ENCODE measurements at places on chromosomes 2 and 18. TPM values are rescaled to one million over a fixed set of nuclear protein-coding genes. Genes with fewer than 3 reads are reported as not detected.
A peak's percentile ranks its signal among the peaks of the same experiment; 100 is the strongest.

- H3K4me1 ChIP-seq = no peaks in the 10 kb centered on the region
- no peaks in the 10 kb centered on the region for H3K36me3 ChIP-seq
Measured at GRCh38 chr2:132975193-132976105, 305.4 kb upstream of the LYPD1 start.

DNA sequence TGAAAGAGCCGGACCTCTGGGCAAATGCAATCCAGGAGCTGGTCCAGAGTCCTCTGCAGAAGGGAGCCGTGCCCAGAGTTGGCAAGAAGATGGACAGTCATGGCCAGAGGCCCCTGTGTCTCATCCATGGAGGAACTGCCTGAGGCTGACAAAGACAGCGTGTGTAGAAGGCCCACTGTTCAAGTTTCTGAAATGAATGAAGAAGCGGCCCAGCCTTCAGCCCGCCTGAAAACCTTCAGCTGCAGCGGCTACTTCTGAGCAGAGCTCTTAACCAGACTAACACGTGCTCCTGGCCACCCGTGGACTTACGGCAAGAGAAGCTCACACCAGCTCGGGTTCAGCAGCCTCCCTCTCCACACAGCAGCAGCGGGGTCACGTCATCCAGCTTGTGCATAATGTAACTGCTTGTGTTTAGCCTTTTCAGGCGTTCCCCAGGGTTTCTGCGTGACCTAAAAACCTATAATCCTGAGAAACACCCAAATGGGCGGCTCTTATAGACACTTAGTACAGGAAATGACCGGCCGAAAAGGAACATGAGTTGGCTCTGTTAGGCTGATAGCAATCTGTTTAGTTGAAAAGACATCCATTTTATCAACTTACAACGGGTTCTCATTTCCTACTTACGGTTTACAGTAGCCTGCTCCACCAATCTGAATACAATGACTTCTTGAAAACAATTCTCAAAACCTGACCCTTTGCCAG lies at the start of gene FAM124B:
TSS of gene FAM124B (minus strand) at position 467 of the 702 bp plus-strand sequence. CDS start at position 128, 339 bp downstream.
- H3K36me3 ChIP-seq = no peaks in the 10 kb centered on the region
- peak; percentile 32 for DNase-seq
- H3K4me1 ChIP-seq = no peaks in the 10 kb centered on the region
- no peaks in the 10 kb centered on the region for H3K27me3 ChIP-seq
- H3K27ac ChIP-seq = no peak within 1 kb of the TSS

DNA sequence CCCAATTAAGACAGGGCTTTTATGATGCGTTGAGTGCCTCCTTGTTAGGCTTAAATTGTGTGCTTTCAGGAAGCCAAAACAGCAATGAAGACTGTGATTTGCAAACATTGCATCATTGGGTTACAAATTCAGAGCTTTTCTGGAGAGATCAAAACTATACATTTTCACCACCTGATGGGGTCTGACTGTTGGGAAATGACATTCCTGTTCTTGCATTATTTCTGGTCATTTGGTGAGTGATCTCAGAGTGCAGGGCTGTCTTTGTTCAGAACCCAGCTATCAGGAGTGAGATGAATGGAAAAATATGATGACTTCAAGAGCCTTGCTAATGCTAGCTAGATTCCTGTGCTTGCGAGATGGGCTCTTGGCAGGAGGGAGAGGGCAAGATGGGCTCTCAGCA lies 39.1 kb downstream of the SH3RF3 start:
- no peaks in the 10 kb centered on the region for H3K27me3 ChIP-seq
- peaks cover 61% of the 10 kb centered on the region for H3K4me1 ChIP-seq
- no peaks in the 10 kb centered on the region for H3K36me3 ChIP-seq
- no peak overlapping the region for H3K4me3 ChIP-seq
- no peak for DNase-seq
- H3K27ac ChIP-seq = no peak overlapping the region

DNA sequence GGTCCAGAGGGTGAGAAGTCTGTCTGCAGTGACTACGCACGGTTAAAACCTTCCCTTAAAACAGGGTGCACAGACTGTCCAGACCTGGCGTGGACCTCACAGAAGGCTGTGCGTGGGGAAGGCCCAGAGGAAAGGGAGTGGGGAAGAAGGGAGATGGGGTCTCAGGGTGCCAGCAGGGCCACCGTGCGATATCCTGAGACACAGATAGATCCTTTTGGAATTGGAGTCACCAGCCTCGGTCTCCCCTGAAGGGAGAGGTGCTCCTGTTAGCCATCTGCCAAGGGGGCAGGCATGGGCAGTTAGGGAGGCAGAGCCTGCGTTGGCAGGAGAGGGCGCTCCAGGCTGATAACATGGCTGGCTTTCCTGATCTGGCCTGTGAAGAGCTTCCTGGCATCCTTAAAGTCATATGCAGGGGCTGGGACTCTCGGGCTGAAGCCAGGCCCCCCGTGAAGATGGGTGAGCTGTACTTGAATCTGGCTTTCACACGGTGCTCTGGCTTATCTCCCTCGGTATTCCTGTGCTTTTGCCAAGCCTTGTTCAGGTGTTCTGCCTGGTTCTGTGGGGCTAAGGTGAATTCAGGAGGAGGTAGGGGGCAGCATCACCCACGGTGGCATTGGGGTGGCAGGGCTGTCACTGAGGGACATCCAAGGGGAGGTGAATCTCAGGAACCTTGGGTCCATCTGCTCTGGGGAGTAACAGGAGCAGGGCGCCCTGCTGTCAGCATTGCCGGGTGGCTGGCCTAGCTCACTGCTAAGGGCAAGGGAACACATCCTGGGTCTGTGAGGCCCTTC lies 107.2 kb upstream of the SMAD2 start:
- no peaks in the 10 kb centered on the region for H3K36me3 ChIP-seq
- peaks cover 28% of the 10 kb centered on the region for H3K4me1 ChIP-seq
- H3K27ac ChIP-seq = no peak overlapping the region
- H3K4me3 ChIP-seq = no peak overlapping the region
- DNase-seq = no peak

- peaks cover 15% of the 10 kb centered on the region for H3K4me1 ChIP-seq
- no peak for DNase-seq
- H3K27ac ChIP-seq = no peak overlapping the region
- H3K27me3 ChIP-seq = no peaks in the 10 kb centered on the region
- no peak overlapping the region for H3K4me3 ChIP-seq
- no peaks in the 10 kb centered on the region for H3K36me3 ChIP-seq
Measured at GRCh38 chr2:215969131-215969841, 44.1 kb downstream of the MREG start.

The CYP27C1 gene
- 0.42 TPM for total RNA-seq

DNA sequence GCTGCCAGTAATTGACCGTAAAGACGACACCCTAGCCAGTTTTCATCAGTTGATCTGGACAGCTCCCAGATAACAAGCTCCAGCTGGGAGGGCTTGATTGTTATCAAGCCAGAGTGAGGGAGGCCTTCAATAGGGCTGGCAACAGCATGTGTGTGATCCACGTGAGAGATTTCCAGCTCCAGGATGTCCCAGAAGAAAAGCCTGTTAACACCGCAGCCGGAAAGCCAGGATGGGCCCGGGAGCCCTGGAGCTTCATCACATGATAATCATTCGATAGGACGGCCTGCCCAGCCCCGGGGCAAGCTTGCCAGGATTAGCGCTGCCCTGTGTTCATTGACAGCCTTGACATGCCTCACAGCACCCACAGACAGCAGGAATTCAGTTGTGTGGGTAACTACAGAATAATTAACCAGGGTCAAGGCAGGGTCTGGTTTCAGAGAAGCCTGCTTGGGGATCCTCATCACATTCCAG lies 182.5 kb downstream of the C1D start:
- DNase-seq = no peak
- H3K36me3 ChIP-seq = no peaks in the 10 kb centered on the region
- no peak overlapping the region for H3K27ac ChIP-seq
- no peak overlapping the region for H3K4me3 ChIP-seq

DNA sequence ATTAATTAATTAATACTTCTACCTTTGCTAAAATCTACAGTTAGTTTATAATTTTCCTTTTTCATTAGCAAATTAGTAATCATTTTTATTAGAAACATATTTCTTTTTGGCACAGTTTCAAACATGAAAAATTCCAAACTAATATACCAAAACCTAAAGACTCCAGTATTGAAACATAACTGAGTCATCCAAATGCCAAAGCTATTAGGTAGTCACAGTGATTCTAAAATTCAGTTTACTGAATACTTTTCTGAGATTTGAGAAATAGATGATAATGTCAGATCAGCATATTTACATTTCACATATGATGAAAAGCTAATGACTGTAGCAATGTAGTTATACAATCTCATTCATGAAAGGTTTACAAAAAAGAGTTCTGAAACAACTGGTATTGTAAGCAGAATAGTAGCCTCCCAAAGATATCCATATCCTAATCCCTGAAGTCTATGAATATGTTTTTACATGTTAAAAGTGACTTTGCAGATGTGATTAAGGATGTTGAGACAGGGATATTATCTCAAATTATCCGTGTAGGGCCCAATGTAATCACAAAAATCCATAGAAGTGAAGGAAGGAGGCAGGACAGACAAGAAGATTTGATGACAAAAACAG lies 680.2 kb upstream of the CHAC2 start:
- no peaks in the 10 kb centered on the region for H3K36me3 ChIP-seq
- no peak overlapping the region for H3K27ac ChIP-seq
- H3K4me1 ChIP-seq = peaks cover 10% of the 10 kb centered on the region
- H3K4me3 ChIP-seq = no peak overlapping the region

The REG1B gene
- 9.0 TPM for total RNA-seq

- no peaks in the 10 kb centered on the region for H3K27me3 ChIP-seq
- DNase-seq = no peak
- H3K27ac ChIP-seq = no peak overlapping the region
- no peaks in the 10 kb centered on the region for H3K36me3 ChIP-seq
- no peaks in the 10 kb centered on the region for H3K4me1 ChIP-seq
- no peak overlapping the region for H3K4me3 ChIP-seq
Measured at GRCh38 chr2:121171625-121172119, 113.3 kb downstream of the TFCP2L1 start.

- H3K27me3 ChIP-seq = no peaks in the 10 kb centered on the region
- no peak for DNase-seq
- no peaks in the 10 kb centered on the region for H3K4me1 ChIP-seq
- no peaks in the 10 kb centered on the region for H3K36me3 ChIP-seq
- H3K27ac ChIP-seq = no peak overlapping the region
- H3K4me3 ChIP-seq = no peak overlapping the region
Measured at GRCh38 chr2:182585430-182585829, 130.6 kb upstream of the DNAJC10 start.

The RESP18 gene
- not detected for total RNA-seq

The HOXD12 gene
- total RNA-seq = not detected

DNA sequence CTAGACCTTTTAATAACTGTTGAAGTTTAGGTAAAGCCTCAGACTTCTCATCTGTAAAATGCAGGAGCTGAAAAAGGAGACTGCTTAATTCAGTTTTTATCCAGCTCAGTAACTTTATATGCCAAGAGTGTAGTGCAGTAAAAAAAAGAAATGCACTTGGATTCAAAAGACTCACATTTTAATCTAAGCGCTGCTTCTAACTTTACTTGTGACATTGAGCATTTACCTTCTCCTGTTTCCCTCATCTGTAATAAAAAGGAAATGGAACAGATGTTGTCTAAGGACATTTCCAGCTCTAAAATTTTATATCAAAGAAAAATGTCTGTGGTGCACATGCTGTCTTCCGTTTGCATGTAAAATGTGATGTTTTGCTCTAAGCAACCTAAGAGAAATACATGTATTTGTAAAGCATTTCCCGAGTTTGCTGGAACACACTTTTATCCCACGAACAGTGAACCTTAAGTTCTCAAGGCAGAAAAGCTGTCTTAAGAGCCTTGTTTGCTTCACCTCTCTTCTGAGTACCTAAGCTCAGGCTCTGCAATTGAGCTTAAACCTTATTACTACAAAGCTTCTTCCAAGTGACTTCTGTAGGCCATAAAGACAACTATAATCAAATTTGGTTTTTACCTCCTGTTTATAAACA lies 24.2 kb upstream of the TANK start:
- no peak overlapping the region for H3K4me3 ChIP-seq
- no peaks in the 10 kb centered on the region for H3K27me3 ChIP-seq
- no peak overlapping the region for H3K27ac ChIP-seq
- no peaks in the 10 kb centered on the region for H3K36me3 ChIP-seq
- peaks cover 12% of the 10 kb centered on the region for H3K4me1 ChIP-seq
- no peak for DNase-seq

DNA sequence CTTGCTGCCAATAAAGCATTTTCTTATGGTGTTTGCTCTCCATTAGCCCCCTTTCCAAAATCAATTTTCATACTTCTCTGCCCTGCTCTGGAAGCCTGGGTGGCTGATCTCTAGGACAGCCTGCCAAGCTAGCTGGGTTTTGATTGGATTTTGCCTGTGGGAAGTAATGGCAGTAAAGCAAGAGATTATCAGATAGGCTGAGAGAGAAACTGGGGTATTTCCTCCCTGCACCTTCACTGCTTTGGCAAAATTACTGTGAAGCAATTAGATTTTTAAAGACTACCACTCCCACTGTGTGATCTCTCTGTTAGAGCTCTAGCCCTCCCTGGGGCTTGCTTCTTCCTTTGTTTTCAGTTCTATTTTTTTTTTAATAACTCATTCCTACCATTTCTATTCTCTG lies 223.8 kb downstream of the DLGAP1 start:
- no peak overlapping the region for H3K27ac ChIP-seq
- no peak for DNase-seq
- no peaks in the 10 kb centered on the region for H3K27me3 ChIP-seq
- H3K4me3 ChIP-seq = no peak overlapping the region
- no peaks in the 10 kb centered on the region for H3K36me3 ChIP-seq

The IL1RL1 gene
- total RNA-seq = 6.1 TPM

- no peak for DNase-seq
- H3K36me3 ChIP-seq = no peaks in the 10 kb centered on the region
- H3K27me3 ChIP-seq = no peaks in the 10 kb centered on the region
- no peak overlapping the region for H3K4me3 ChIP-seq
Measured at GRCh38 chr2:224958462-224958857, 83.8 kb downstream of the DOCK10 start.
